ENCODE measurements at places on chromosomes 4 and X.

DNA sequence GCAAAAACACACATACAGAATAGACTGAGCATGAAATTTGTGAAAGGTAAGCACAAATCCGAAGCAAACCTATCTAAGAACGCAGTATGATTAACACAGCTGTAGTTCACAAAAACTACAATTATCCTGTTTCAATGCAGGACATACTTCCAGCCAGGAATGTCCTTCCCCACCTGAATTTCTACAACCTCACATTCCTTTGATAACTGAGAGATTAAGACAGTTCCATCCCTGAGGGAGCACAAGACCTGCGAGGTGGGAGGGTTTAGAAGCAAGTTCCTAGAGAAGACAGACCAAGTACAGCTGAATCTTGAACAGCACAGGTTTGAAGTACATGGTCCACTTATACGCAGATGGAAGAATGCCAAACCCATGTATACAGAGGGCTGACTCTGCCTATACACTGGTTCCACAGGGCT lies 10.6 kb downstream of the ABCG2 start:
- no peak for DNase-seq

- DNase-seq: no peak
These were observed 23.9 kb downstream of the SLC39A8 start for GRCh38 chr4:102321260-102321995.

- no peak for DNase-seq
These were observed 13.8 kb downstream of the GPC4 start for GRCh38 chrX:133401536-133401935.

GRCh38 chrX:39065051-39065871 lies 264.0 kb downstream of the MID1IP1 start:
- no peak for DNase-seq

- DNase-seq: peak; percentile 23
These were observed 389.9 kb upstream of the EMCN start for GRCh38 chr4:100907465-100908454.

DNA sequence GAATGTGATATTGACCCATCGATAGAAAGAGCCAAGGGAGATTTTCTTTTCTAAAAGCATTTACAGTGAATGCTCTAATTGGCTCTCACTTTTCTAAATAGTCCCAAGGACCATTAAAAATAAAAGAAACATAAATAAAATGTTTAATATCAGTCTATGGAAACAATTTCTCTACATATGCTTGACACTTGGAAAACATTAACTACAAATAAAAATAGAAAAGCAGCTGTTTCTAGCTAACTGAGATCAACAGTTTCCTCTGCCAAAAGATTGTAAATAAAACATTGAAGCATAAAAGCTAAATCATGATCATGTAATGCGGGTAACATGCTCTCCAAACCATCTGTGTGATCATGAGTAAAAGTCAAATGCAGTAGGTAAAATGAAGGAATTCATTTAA lies 49.7 kb downstream of the CORIN start:
- no peak for DNase-seq

DNA sequence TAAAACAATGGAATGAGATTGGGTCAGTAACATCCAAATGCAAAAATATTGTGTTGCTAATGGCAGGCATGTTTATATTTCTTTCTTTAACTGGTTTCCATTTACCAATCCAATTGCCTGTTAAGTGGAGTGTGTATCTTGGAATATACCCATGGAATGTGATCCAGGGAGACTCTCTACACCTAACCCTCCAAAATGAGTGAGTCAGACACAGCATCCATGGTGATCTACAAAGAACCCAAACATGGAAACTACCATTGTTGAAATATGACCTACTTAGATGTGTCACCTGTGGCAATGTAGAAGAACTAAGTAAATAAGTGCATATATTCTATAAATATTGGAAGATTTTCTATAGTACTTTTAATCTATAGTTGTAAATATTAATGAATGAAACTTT lies 110.3 kb downstream of the AREG start:
- DNase-seq: peak; percentile 84

GRCh38 chr4:80897537-80898303 lies 132.8 kb upstream of the BMP3 start:
- DNase-seq: peak; percentile 35

GRCh38 chr4:75422998-75423397 lies 91.2 kb downstream of the RCHY1 start:
- no peak for DNase-seq

DNA sequence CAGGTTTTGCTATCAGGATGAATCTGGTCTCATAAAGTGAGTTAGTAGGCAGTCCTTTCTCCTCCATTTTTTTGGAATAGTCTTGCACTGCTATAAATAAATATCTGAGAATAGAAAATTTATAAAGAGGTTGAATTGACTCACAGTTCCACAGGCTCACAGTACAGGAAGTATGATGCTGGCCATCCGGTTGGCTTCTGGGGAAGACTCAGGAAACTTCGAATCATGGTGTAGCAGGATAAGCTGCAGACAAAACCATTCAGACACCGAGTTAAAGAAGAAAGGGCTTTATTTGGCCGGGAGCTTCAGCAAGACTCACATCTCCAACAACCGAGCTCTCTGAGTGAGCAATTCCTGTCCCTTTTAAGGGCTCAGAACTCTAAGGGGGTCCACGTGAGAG lies 348.2 kb downstream of the KCTD8 start:
- no peak for DNase-seq

DNA sequence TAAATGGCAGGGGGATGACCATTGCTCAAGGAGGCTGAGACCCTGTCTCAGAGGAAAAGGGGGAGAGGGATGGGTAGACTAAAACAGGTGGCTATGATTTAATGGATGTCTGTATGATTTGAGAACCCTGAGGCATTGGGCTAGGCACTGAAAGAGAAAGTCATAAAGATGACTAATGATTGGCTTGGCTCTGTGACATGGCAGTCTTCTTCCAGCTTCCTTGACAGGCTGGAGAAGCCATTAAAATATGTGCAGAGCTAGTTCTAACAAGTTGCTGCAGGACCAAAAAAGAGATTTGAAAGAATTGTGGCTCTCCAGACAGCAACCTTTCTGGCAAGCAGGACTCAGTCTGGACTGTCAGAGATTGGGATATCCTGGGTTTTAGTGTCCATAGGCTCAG lies 53.6 kb downstream of the AMER1 start:
- DNase-seq: peak; percentile 39

DNA sequence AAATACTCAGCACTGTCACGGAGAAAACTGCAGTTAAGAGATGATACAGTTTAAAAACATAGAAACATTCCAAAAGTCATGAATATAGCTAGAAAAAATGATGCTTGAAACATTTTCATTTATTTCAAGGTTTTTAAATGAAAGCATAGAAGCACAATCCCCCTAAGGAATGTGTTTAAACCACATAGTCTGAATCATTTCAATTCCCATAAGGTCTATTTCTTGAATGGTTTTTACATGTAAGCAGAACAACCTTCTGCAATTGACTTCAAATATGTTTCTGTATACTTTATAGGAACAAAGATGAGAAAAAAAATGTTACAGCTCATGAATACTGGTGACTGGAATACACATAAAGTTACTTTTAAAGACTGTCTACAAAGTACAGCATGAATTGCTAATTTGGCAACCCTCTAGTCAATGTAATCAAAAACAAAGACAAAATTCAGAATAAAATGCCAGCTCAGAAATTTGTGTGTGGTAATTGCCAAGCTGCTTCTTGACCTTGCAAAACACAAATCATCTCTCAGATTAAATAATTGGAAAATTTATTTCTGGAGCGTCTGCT lies 886.4 kb upstream of the ADGRL3 start:
- DNase-seq: no peak

- peak; percentile 12 for DNase-seq
These were observed 470.2 kb downstream of the IQCM start for GRCh38 chr4:149345424-149345823.

DNA sequence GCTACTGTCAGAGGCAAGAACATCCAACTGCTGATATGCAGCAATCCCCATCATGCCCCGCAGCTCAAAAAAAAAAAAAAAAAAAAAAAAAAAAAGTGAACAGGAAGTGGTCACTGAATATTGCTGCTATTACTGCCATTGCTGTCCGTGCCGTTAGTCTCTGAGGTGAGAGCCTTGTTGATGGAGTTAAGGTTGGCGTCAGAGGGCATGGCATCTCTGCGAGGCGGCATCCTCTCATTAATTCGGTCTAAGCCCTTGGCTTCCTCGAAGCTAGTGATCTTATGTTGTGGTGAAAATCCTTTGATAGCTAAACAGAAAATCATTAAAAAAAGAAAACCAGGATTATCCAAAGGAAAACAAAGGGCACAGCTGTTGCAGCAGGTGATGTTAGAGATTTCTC lies 321.6 kb downstream of the PPP3CA start:
- DNase-seq: no peak

DNA sequence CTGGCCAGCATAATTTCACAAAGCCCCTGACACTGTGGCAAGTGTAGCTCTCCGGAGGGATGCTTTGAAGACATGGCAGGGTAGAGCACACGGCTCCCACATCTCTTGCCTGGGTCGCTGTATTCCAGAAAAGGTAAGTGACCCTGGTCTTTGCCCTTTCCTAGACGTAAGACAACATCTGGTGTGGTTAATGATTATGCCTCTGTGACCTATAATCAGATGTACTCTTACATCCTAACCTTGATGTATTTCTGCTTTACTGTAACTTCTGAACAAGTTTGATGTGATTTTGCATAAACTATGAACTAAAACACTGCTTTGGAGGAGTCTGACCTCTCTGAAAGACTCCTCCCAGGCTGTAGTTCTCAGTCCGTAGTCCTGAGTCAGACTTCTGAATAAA lies 59.1 kb upstream of the ACSL1 start:
- no peak for DNase-seq

DNA sequence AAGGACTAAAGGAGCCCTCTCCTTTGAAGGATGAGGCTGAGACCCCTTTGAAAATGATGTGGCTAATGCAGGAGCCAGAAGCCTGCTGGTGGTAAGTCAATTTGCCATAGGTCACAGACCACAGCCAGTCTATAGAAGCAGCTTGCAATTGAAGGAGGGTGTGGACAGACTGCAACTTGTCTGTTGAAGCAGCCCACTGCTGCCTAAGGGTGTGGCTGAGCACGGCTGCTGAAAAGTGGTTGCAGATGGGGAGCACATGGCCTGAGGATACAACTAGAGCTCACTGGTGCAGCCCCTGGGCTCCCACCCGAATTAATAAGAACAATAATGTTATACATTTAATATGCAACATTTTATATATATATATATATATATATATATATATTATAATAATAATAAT lies 11.4 kb upstream of the EXOC1L start:
- no peak for DNase-seq

GRCh38 chrX:67892401-67892800 lies 348.6 kb downstream of the AR start:
- no peak for DNase-seq

- peak; percentile 12 for DNase-seq
These were observed 32.4 kb downstream of the CYTL1 start for GRCh38 chr4:4986841-4987240.

DNA sequence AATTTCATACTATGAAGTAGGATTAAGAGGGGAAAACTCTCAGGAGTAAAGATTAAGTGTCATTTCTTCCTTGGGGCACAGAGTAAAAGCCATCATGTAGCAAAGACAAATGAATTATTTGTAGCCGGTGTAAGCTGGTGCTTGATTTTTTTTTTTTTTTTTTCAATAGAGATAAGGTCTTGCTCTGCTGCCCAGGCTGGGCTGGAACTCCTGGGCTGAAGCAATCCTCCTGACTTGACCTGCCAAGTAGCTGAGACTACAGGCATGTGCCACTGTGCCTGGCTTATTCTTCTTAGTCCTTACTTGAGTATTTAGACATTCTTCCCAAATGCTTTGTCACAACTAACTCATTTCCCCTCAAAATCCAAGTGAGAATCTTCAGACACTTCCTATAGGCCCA lies 125.7 kb downstream of the STOX2 start:
- no peak for DNase-seq

DNA sequence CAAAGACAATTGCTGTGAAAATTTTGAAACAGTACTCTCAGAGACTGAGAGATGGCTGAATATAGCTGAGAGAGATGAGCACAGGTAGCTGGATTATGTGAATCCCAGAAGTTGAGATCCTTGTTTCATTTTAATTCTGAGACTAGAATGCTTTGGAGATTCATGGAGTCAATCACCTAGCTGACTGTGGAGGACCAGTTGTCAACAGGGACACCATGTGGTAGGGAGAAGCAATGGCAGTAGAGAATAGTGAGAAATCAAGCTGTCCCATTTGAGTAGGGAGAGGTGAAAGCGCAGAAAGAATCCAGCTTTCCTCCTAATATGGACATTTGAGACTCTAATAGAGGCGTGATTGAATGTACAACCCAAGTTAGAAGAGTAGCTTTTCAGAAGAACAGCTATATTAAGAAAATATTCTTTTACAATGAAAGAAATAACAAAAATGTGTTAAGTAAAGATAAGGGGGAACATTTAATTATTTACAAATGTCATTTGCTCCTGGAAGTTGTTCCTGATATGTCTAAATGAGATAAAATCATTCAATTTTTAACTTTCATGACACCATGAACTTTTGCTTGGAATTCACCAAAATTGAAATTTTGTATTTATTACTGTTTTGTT lies 30.3 kb upstream of the GLRB start:
- peak; percentile 66 for DNase-seq

- DNase-seq: no peak
These were observed 125.1 kb upstream of the STX18 start for GRCh38 chr4:4666693-4667621.

DNA sequence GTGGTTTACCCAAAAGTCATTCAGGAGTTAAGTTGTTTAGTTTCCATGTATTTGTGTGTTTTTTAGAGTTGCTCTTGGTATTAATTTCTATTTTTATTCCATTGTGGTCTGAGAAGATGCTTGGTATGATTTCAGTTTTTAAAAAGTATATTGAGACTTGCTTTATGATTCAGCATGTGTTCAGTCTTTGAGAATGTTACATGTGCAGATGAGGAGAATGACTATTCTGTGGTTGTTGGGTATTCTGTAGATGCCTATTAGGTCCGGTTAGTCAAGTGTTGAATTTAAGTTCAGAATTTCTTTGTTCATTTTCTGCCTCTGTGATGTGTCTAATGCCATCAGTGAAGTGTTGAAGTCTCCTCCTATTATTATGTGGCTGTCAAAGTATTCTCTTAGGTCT lies 249.4 kb downstream of the ARHGAP10 start:
- peak; percentile 40 for DNase-seq

DNA sequence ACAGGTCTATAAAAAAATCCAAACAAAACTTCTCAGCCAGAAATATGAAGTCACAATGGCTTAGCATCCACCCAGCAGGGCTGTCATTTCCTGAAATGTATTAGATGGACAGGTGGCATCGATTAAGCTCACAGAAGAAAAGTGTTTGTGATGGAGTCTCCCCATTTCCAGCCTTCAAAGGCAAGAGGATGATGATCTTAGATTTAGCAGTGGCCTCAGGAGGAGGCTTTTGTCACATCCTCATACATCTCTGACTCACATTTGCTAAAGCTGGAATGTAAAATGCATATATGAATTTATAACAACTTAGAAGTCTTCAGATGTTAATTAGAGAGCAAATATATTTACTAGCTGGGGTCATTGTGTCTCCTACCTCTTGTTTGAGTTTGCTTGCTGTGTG lies 441.9 kb downstream of the SPRY1 start:
- DNase-seq: no peak

GRCh38 chrX:122739770-122740169 lies 444.3 kb upstream of the GRIA3 start:
- DNase-seq: no peak

- no peak for DNase-seq
These were observed 60.9 kb upstream of the HS3ST1 start for GRCh38 chr4:11489453-11490083.

GRCh38 chr4:75172551-75172950 lies 239.6 kb downstream of the PARM1 start:
- no peak for DNase-seq

- peak; percentile 6 for DNase-seq
These were observed 1.4 kb downstream of the UGT8 start for GRCh38 chr4:114599903-114600552.

- no peak for DNase-seq
These were observed 832.1 kb upstream of the INTU start for GRCh38 chr4:126800575-126801141.

Data from mammary epithelial cell (primary cell).